NCI-H2107 (cell line): ENCODE measurements at places on chromosomes 13 and 19.

GRCh38 chr19:7953576-7953975, 10.1 kb upstream of the TIMM44 start:
- DNase-seq: no peak

DNA sequence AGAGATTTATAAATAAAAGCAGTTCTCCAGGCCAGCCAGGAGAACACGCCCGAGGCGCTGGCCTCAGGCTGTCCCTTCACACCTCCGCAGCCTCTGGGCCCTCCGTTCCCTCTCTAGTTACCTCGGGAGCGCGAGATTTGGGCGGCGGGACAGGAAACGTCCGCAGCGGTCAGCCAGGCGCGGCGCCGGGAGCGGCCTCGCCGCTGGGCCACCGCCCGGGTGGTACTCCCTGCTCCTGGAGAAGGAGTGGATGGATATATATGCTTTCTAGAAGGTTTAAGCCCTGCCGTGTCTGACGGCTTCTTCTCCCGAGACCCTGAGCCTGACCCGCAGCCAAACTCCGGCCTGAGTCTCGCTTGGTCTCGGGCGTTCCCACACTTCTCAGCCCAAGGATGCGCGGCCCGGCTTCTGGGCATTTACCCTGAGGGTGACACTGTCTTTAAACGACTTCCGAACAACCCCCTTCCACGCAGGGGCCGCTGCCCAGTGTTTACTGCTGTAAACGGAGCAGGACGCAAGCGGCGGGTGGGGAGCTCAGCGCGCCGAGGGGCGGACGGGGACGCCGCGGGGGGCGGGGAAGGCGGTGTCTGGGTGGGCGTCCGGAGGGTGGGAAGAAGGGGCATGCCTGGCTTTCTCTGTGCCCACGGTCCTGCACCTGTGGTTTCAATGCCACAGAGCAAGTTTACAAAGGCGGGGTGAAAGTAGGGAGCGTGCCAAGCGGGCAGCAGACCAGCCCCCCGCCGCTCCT, 2.0 kb upstream of the ZIC2 start:
- DNase-seq: no peak

GRCh38 chr19:8416796-8417195, 3.7 kb downstream of the MARCHF2 start:
- no peak for DNase-seq

GRCh38 chr19:56725829-56726424, 54.4 kb upstream of the ZNF835 start:
- DNase-seq: no peak

- DNase-seq: no peak
Observed at GRCh38 chr13:30023196-30023895, 172.9 kb upstream of the UBL3 start.

DNA sequence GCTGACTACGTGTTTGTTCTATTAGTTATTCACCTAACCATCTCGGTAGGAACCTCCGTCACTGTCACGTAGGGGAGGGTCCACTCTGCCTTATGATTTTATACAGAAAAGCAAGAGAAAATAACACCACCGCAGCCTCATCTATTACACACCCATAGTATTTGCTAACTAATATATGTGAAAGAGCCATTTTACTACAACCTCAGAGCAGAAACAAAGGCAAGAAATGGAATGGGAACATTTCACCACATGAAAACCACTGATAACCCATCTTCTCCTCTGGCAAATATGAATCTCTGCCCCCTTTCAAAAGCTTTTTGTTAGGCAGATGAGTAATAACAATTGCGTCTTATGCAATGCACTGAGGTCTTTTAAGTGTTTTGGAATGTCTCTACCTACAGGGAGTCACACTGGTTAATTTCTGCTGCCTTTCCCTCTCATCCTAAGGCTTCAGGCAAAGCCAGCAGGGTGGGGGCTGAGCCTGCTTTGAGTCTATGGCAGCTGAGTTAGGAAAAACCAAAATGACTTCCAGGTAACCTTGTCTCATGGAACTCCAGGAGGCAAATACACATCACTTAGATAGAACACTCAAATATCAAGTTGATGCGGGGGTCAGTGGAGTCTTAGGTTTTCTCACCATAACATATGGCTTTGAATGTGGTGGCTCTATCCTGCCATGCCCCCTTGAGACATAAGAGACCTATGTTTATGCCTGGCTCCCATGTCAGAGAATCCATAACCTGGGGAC, 15.0 kb downstream of the TSHZ3 start:
- DNase-seq: no peak

- DNase-seq: no peak
Observed at GRCh38 chr19:8396563-8397203, 6.5 kb downstream of the RAB11B start.

- no peak for DNase-seq
Observed at GRCh38 chr19:51098365-51099046, 9.7 kb downstream of the CTU1 start.

DNA sequence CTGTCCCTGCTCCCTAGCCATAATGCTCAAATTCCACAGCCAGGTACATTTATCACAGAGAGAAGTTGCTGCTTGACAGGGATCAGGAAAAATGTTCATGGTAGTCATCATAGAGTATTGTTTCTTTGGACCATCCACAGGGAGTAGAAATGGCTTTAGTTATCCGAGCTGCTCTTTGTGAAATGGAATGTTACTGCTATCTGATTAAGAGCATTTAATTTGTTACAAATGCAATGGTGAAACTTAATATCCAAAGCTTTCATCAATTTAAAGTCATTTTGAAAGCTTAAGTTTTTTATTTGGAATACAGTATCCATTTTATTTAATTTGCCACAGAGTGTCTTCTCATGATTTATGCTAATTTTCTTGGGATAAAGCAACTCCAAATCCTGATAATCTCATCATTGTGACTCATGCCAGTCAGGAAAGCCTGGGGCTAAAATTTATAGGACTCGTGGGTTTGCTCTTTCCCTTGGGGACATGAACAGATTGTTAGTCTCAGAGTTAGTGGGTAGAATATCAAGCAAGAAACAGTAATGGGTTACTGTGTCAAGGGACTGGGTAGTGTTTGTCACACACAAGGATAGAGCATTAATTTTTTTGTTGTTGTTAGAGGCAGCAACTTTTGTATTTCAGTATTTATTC, 59.8 kb downstream of the SCEL start:
- no peak for DNase-seq

GRCh38 chr19:32928806-32929205, 43.0 kb downstream of the CEP89 start:
- DNase-seq: no peak

DNA sequence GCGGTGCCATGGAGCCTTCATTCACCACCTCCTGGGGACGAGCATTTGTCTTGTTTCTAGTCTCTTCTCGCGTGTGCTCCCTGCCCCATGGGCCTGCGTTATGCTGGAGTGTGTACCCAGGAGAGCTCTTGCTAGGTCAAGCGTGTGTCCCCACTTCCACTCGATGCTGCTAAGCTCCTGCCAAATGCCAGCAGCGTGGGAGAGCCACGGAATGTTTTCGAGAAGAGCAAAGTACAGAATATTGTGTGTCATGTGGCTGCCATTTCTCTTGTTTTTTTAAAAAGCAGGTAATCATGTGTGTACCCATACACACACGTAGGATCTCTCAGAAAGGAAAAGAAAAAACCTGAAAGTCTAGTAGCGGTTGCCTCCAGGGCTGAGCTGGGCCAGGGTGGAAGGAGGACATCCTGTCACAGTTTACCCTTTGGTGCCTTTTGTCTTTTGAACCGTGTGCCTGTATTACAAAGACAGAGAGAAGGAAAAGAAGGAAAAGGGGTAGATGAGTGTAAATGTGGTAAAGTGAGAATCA, 28.6 kb downstream of the PAK4 start:
- DNase-seq: no peak

DNA sequence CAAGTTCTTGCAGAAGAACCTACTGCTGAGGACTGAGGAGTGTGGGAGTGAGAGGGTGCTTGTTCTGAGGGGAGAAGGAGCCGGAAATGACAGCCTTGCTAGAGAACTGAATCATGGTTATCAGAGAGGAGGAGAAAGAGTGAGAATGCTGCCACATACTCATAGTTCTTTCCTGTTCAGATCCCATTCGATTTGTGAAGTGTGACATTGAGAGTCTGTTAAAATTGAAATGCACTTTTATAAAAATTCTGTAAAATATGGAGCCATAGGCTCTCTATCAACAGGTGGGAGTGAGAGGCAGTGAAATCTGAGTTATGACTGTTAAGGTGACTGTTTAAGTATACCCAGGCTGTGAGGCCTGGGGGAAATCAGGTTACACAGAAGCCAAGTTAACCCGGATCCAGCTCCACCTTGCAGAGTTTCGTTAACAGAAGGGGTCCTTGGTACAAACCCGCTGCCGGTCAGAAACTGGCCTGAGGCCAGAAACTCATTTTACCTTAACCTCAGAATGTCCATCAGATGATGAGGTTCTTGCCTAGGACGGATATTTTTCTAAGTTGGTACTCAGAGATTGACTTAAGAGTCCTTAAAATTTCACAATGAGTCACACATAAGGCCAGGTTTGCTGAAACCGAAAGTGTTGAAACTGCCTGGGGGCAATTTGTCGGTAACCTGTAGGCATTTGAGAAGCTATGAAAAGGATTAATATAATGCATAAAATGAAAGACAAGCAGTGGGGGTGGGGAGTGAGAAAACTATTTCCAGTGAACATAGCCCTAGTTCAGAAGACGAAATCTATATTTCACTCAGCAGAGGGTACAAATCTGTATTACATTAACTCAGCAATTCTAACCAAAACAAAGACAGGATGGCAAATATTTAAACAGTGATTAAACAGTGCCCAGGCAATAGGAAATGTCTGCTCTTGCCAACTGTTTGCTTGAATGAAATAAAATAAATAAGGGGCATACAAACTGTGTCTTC, 350.5 kb downstream of the KCNRG start:
- peak; percentile 29 for DNase-seq

DNA sequence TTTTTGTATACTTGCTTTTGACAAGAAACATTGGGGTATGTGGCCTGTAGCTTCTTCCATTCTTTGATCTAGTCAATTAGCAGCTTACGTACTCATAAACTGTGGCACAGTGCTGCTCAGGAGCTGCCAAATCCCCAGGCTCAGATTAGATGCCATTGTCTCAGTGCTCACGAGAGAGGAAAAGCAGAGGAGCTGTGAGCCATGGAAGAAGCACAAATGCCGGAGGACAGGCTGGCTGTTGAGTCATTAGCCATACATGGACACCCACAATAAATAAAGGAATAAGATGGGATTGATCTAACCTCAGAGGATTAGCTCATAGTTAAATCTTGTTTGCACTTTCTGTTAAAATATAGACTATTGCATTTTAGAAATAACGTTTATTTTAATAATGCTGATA, 121.7 kb downstream of the POSTN start:
- DNase-seq: no peak

GRCh38 chr13:31038834-31039552, 106.5 kb downstream of the TEX26 start:
- DNase-seq: peak; percentile 4
